Right lobe of liver (tissue), 6 donors: ENCODE measurements at places on chromosomes 5 and 9. TPM values are rescaled to one million over a fixed set of nuclear protein-coding genes. Genes with fewer than 3 reads are reported as not detected.
A peak's percentile ranks its signal among the peaks of the same experiment; 100 is the strongest.

Gene RANBP17
- total RNA-seq, result 5.7 TPM

Gene NSG2
- not detected for total RNA-seq

Gene DOCK8
- 5.8 TPM for total RNA-seq

Gene MYOT
- 0.31 TPM for total RNA-seq

Gene OSMR
- 17.0 TPM for total RNA-seq

Gene IRX2
- total RNA-seq, result not detected

Gene FAXDC2
- 29.6 TPM for total RNA-seq

Gene MLANA
- not detected for total RNA-seq

Gene SPATA9
- 0.55 TPM for total RNA-seq

Gene BRD3
- 10.7 TPM for total RNA-seq

GRCh38 chr9:110543631-110544051, 35.9 kb downstream of the SVEP1 start:
- H3K27me3 ChIP-seq, result no peaks in the 10 kb centered on the region
- no peak overlapping the region for H3K4me3 ChIP-seq
- no peaks in the 10 kb centered on the region for H3K36me3 ChIP-seq
- DNase-seq, result no peak

- DNase-seq, result no peak
- H3K27ac ChIP-seq, result no peak overlapping the region
- H3K4me3 ChIP-seq, result no peak overlapping the region
- no peaks in the 10 kb centered on the region for H3K27me3 ChIP-seq
Measured at GRCh38 chr5:133917785-133918184, 50.6 kb downstream of the C5orf15 start.

DNA sequence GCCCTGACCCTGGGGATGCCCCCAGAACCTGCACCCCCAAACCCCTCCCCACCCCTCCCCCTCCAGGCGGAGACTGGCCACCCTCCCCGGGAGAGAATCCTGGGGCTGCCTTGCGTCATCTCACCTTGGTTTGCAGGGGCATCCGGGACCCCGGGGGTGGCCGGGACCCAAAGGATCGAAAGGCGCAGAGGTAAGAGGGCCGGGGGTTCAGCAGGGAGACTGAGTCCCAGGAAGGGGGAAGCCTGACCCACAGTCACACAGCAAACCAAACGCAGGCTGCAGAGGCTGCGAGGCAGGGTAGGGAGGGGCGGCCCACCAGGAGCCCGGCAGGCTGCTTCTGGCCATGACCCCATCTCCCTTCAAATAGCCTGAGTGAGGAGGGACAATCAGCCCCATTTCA, 33.8 kb upstream of the ORM1 start:
- H3K27me3 ChIP-seq, result no peaks in the 10 kb centered on the region
- peak; percentile 43 for DNase-seq
- no peak overlapping the region for H3K4me3 ChIP-seq
- H3K27ac ChIP-seq, result no peak overlapping the region

DNA sequence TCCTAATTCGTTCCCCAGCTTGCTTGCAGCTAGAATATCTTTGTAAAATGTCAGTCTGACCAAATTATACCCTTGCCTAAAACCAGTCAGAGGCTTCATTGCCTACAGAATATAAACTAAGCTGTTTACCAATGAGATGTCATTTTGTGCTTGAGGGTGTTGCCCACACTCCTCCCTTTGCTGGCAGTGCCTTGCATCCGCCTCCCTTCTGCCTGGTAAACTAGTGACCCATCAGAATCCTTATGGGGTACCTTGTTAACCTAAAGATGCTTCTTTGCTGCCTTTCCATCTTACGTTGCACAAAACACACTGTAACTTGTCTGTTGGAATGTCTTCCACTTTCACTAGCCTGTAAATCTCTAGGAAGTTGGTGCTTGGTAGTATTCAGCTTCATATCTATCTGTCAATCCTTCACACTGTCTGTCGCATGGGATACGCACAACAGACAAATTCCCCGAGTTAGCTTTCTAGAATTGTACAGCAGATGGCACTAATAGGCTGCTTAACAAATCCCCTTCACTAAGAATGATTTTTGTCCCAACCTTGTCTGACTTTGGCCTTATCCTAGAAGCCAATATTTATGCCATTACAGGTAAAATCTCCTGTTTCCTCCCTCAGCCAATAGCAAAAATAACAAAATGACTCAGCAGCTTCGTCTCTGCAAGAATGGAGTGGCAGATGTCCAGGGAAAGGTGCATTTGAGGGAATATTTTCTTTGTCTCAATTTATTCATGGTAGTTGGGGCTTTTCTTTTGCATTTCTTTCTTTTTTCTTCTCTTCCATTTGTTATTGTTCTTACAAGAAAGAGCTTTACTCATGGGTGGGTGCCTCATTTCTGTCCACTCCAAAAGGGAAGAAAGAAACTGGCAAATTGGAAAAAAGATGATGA, 3.0 kb downstream of the NUDT2 start:
- no peak for DNase-seq
- H3K4me3 ChIP-seq, result no peak overlapping the region
- no peaks in the 10 kb centered on the region for H3K27me3 ChIP-seq
- H3K4me1 ChIP-seq, result no peaks in the 10 kb centered on the region

- no peak overlapping the region for H3K27ac ChIP-seq
- no peaks in the 10 kb centered on the region for H3K4me1 ChIP-seq
- H3K36me3 ChIP-seq, result no peaks in the 10 kb centered on the region
- H3K27me3 ChIP-seq, result no peaks in the 10 kb centered on the region
- H3K4me3 ChIP-seq, result no peak overlapping the region
Measured at GRCh38 chr5:136802383-136802782, 437.0 kb upstream of the TRPC7 start.

GRCh38 chr9:131500939-131501541, 1.7 kb upstream of the POMT1 start:
- no peak for DNase-seq
- H3K4me3 ChIP-seq, result no peak overlapping the region
- H3K27ac ChIP-seq, result no peak overlapping the region
- no peaks in the 10 kb centered on the region for H3K27me3 ChIP-seq

DNA sequence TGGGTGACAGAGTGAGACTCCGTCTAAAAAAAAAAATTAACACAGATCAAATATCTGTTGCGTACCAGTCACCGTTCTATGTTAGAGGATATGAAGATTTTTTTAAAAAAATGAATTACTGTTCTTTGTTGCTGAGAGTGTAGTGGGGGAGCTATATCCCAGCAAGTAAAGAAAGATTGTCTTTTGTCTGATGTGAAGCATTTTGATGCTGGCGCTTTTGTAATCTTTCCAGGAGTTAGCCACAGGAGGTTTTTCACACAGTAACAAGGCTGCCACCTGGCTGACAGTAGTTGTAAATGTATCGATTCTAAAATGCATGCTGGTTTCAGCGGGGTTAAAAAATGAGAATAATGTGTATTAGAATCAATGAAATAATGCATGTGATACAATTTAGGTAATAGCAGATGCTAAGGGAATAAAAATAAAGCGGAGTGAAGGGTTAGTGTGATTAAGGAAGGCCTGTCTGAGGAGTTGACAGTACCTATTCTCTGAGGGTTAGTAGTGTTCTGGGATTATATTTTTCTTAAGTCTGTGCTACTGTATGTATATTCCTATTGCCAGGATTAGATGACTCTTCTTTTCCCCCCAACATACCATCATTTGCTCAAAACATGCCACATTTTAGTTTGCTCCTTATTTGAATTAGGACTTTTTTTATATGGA, 3.4 kb downstream of the LMNB1 start:
- H3K4me1 ChIP-seq, result peaks cover 5% of the 10 kb centered on the region
- H3K36me3 ChIP-seq, result no peaks in the 10 kb centered on the region
- H3K27ac ChIP-seq, result no peak overlapping the region
- H3K4me3 ChIP-seq, result no peak overlapping the region
- H3K27me3 ChIP-seq, result no peaks in the 10 kb centered on the region
- DNase-seq, result no peak

DNA sequence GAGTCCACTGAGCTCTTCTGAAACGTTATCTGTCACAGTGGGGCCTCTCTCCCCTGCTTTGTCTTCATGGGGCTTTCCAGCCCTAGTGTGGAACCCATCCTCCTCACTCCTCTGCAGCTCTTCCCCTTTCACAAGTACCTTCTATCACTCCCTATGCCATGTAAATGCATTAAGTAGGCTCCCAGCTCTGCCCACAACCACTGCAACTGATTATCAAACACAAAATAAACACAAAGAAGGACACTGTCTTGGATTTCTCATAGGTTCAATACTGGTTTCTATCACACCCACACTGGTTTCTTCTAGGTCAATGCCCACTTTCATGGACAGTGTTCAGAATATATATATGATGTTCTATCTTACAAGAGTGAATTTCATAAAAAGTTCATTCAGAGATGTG, 139.4 kb downstream of the GNAQ start:
- H3K4me3 ChIP-seq, result no peak overlapping the region
- DNase-seq, result no peak
- no peaks in the 10 kb centered on the region for H3K4me1 ChIP-seq
- H3K27ac ChIP-seq, result no peak overlapping the region
- H3K27me3 ChIP-seq, result no peaks in the 10 kb centered on the region

GRCh38 chr5:136062366-136063274, 33.8 kb downstream of the TGFBI start:
- no peaks in the 10 kb centered on the region for H3K27me3 ChIP-seq
- H3K27ac ChIP-seq, result no peak overlapping the region
- peaks cover 29% of the 10 kb centered on the region for H3K4me1 ChIP-seq
- no peak for DNase-seq
- H3K36me3 ChIP-seq, result no peaks in the 10 kb centered on the region

GRCh38 chr9:109499631-109500410, 1.7 kb upstream of the PTPN3 start:
- H3K36me3 ChIP-seq, result no peaks in the 10 kb centered on the region
- DNase-seq, result peak; percentile 81
- no peaks in the 10 kb centered on the region for H3K27me3 ChIP-seq
- no peaks in the 10 kb centered on the region for H3K4me1 ChIP-seq
- peak overlapping the region; percentile 77 for H3K27ac ChIP-seq

DNA sequence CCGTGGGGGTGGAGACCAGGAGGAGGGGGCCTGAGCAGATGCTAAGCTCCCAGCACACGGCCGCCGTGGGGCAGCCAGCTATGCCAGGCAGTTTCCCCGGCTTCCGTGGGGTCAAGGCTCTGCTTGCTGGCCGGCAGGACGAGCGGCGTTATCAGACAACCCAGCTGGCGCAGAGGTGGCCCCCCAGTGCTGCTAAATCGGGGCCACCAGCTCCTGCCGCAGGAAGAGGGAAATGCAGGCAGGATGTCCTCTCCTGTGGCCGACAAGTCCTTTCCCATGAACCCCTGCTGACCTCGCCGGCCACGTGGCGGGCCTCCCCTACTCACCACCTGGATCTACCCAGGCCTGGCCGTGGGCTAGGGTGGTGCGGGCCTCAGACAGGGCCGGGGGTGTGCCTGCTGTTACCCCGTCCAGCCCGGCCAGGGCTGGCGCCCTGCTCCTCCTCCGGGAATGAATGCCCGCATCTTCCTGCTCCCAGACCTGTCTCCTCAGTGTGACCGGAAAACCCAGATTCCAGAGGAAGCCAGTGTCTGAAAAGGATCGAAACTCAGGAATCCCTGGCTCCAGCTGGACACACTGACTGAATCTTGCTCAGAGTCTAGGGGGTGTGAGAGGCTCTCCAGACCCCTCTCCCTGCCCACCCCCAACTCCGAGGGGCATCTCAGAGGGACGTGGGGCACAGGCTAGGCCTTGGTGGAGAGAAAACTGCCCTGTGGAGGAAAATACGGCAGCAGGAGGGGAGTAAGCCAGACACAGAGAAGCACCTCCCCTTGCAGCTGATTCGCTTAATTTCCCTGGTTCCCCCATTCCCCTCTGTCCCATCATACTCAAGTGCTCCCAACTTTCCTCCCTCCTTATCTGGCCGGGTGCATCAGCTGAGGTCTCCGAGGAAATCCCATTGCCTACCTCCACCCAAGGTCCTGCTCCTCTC, 3.9 kb downstream of the FLT4 start:
- no peak overlapping the region for H3K27ac ChIP-seq
- peaks cover 7% of the 10 kb centered on the region for H3K27me3 ChIP-seq
- no peaks in the 10 kb centered on the region for H3K36me3 ChIP-seq
- peak; percentile 63 for DNase-seq
- no peaks in the 10 kb centered on the region for H3K4me1 ChIP-seq
- no peak overlapping the region for H3K4me3 ChIP-seq

DNA sequence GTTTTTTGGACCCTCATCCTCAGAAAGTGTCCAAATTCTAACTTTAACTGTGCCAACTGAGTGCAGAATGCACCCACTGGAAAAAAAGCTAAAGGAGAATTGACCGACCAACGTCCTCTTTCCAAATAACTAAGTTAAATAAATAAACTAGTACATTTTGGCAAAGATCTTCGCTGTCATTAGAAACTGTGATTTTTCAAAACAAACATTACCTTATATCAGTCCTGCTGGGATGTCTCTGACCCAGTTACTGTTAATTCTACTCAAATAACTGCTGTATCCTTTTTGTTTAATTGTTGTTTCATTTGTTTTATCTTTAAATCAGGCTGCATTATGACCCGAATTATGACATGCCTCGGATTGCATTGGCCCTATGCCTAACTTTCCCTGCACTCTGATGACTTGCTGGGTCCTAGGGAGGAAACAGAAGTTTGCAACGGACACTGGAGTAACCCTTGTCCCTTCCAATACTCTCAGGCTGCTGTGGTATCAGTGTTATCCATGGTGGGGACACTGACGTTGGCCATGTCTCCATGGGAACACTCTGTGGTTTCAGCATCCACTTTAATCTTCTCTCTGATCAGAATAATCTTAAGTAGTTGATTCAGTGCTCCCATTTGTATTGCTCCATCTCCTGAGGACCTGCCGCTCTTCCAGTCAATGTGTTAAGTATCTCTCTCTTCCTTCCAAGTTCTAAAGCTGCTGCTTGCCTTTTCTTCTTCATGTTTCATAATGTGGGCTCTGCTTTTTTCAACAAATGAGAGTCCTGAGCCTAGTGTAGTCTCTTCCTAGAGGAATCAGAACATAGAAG, 11.1 kb upstream of the IFNA5 start:
- no peaks in the 10 kb centered on the region for H3K27me3 ChIP-seq
- H3K4me1 ChIP-seq, result no peaks in the 10 kb centered on the region
- no peak overlapping the region for H3K4me3 ChIP-seq
- no peak for DNase-seq
- no peak overlapping the region for H3K27ac ChIP-seq
- H3K36me3 ChIP-seq, result no peaks in the 10 kb centered on the region

- DNase-seq, result no peak
- no peak overlapping the region for H3K4me3 ChIP-seq
- no peak overlapping the region for H3K27ac ChIP-seq
- H3K4me1 ChIP-seq, result no peaks in the 10 kb centered on the region
- no peaks in the 10 kb centered on the region for H3K36me3 ChIP-seq
- no peaks in the 10 kb centered on the region for H3K27me3 ChIP-seq
Measured at GRCh38 chr9:108019821-108020220, 530.3 kb upstream of the KLF4 start.

GRCh38 chr9:22452415-22453010, 5.9 kb downstream of the DMRTA1 start:
- H3K4me3 ChIP-seq, result no peak overlapping the region
- no peaks in the 10 kb centered on the region for H3K27me3 ChIP-seq
- H3K4me1 ChIP-seq, result peaks cover 40% of the 10 kb centered on the region

- no peak overlapping the region for H3K27ac ChIP-seq
- H3K4me1 ChIP-seq, result no peaks in the 10 kb centered on the region
- H3K36me3 ChIP-seq, result no peaks in the 10 kb centered on the region
- no peak for DNase-seq
Measured at GRCh38 chr9:38521762-38522161, 97.5 kb upstream of the IGFBPL1 start.

DNA sequence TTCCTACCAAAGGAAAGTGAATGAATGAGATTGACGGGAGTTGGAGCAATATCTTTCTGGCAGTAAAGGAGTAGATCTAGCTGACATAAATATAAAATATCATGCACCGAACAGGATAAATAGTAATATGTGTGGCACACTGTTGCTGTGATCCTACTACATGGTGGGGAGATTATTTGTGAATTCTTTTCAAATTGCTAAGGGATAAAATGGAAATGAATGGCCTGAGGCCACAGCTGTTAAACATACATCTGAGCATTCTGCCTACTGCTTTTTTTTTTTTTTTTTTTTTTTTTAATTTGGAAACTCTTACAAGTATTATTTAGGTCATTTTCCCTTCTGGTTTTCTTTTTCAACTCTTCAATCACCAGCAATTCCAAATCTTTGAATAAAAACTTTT, 66.8 kb downstream of the MEF2C start:
- H3K27me3 ChIP-seq, result no peaks in the 10 kb centered on the region
- H3K27ac ChIP-seq, result no peak overlapping the region
- no peaks in the 10 kb centered on the region for H3K36me3 ChIP-seq
